ENCODE measurements at places on chromosomes 1 and 21.
A peak's percentile ranks its signal among the peaks of the same experiment; 100 is the strongest.

- no peak for DNase-seq
Observed at GRCh38 chr1:151949371-151950193, 40.3 kb upstream of the THEM4 start.

DNA sequence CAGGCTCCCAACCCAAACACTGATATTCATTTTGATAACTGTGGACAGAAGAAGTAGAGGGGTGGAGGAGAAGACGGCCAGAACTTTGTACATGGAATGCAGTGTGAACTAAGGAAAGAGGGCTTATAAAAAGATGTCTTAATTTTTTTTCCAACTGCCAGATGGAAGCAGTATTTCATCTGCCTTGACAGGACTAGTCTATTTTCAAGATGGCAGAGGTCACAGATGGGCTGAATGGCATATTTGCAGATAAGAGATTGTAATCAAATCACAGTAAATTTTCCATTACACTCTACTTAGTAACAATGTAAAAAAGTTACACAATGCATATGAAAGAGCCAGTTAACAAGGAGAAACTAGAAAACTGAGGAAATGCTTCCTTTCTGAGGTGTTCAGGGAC is 246.8 kb upstream of the FMN2 start:
- DNase-seq: no peak

GRCh38 chr1:58997060-58997411 is 213.2 kb upstream of the JUN start:
- DNase-seq: no peak

DNA sequence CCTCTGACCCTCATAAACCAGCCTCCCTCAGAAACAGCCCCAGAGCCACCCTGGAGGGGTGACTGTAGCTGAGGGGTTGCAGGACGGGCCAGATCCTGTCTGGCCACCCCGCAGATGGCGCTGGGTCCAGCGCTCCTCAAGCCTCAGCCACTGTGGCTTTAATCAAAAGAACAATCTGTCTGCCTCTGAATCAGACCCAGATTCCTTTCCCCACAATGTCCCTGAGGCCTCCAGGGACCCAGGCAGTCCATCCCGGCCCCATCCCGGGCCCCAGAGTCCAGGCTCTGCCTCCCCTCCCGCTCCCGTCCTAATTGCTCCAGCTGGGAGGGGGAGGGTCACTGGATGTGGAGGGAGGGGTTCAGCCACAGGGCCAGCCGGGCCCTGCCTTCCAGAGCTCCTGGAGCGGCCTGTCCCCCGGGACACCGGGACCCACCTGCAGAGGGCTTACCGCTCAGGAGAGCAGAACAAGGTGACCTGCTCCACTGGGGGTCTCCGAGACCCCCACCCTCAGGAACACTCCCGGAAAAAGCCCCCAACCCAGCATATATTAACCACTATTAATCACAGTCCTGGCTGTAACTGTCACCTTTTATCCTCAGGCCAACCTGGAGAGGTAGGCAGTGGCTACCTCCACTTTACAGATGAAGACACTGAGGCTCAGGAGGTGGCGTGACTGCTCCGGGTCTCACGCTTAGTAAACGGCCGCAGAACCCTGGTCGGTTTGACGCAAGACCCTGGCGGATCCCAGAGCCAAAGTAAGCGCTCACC is 836 bp upstream of the FBLIM1 start:
- no peak for DNase-seq

- no peak for DNase-seq
Observed at GRCh38 chr1:226433341-226433720, 25.4 kb upstream of the PARP1 start.

DNA sequence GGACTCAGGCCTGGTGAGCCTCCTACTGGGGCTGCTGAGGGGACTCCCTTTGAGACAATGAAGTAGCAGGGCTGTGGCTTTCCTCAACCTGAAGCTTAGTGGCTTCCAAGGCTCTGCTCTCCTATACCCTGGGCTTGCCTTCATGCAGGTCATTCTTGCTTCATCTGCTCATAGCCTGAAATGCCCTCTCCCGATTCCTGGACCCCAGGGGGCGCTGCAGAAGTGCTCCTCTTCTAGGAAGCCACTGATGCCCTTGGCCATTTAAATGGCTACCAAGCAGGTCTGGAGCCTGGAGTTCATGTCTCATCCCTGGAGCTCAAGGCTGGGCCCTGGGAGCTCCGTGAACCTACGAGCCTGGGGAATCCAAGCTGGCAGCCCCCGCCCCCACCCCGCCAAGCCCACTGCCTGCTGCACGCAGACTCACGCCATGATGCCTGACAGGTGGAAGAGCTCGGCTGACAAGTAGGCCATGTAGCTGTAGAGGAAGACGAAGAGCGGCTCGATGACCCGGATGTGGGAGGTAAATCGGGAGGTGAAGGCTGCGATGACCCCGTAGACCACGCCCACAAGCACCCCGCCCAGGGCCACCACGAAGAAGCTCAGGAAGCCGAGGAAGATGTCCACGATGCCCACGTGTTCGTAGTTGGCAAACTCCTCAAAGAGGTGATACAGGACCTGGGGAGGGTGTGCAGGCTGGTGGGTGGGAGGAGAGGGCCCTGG is 45.7 kb downstream of the SLC9A1 start:
- DNase-seq: peak; percentile 77

DNA sequence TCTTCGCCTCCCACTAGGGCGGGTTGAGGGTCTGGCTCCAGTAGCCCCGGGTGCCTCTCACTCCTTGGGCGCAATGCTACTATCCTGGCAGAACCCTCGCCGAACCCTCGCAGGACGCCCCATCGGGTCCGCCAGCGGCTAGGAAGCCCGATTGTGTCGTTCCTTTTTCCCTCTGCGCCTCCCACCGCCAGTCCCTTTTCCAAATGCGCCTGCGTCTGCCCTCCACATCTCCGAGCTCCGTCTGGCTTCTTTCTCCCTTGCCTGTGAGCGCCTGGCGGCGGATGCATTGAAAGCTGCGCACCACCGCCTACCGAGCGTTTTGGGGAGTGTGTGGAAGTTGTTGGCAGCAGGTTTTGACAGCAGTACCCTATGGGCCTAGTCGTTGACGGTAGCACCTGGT is 1.0 kb upstream of the DIRAS3 start:
- DNase-seq: no peak

DNA sequence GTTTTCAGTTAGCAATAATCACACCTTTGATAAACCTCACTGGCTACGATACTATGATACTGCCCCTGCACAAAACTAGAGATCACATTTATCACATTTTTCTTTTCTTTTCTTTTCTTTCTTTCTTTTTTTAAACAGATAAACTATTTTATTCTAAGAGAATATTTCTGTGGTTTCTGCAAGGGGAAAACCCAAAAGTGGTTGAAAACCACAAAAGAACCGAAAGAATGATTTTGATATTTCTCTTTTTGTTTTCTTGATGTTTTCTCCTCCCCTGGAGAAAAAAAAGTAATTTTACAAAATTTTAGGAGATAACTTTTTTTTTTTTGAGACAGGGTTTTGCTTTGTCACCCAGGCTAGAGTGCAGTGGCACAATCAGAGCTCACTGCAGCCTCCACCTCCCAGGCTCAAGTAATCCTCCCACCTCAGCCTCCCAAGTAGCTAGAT is 18.4 kb upstream of the FRRS1 start:
- DNase-seq: no peak

DNA sequence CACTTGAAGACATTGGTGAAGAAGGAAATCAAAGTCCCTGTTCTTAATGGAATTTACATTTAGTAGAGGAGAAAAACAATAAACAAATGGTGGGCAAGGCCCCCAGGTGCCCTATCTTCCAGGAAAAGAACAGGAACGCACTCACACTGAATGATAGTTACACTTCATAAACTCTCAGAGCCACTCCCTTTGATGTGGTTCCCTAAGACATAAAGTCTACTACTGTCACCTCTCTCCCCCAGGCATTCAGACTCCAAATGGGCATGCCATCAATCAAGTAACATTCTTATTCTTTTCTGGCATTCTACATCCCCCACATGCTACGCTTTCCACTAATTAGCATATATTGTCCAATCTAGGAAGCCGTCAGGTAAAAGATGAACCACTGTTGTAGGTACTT is 36.6 kb upstream of the PIGC start:
- no peak for DNase-seq

DNA sequence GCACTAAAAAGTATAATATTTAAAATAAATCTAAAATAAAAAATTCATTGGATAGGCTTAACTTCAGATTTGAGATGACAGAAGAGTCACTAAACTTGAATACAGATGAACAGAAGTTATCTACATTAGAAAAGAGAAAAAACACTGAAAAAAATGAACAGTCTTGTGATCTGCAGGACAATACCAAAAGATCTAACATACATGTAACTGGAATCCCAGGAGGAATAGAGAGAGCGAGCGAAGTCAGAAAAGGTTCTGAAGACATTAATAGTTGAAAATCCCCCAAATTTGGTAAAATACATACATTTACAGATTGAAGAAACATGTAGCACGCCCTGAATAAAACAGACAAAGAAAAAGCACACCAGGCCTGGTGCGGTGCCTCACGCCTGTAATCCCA is 21.2 kb downstream of the B3GALNT2 start:
- DNase-seq: no peak

DNA sequence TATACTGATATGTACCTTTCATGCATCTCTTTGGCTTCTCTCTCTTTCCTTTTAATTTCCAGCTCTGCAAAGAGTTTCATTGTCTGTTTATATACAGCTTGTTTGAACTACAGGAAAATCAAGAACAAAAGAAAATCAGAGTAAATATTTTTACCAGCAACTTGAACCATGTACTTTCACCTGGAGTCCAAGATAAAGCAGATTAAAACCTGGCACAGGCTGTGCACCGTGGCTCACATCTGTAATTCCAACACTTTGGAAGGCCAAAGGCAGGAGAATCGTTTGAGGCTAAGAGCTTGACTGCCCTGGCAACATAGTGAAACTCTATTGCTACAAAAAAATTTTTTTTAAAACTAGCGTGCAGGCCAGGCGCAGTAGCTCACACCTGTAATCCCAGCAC is 27.6 kb downstream of the DNAJC8 start:
- no peak for DNase-seq

- no peak for DNase-seq
Observed at GRCh38 chr1:91804546-91805023, 81.4 kb downstream of the TGFBR3 start.

DNA sequence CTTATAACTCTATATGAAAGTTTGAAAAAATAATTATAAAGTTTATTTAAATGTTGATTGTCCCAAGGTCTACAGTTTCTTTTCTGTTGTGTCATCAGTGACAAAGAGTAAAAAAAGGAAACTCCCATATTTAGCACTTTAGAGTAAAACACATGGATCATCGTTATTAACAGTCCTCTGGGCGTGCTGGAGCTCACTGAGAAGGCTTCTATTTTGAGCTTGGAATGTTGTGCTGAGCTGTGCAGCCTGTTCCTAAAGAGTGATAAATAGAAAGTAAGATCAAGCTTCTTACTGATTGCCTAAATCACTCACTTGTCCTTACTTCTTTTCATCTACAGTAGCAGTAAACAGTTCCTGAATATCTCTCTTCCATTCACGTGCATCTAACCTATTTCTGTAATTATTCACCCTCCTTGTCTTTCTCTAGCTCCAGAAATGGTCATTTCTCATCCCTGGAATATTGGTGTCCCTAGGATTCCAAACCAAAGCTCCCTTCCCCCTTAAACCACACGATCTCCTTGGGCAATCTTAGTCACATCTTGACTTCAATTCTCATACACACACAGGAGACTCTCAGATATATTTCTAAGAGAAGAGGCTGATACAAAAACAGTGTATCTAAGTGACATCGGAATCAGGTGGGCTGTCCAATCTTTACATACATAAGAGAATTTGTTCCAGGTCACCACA is 11.9 kb downstream of the GBP5 start:
- DNase-seq: peak; percentile 92

DNA sequence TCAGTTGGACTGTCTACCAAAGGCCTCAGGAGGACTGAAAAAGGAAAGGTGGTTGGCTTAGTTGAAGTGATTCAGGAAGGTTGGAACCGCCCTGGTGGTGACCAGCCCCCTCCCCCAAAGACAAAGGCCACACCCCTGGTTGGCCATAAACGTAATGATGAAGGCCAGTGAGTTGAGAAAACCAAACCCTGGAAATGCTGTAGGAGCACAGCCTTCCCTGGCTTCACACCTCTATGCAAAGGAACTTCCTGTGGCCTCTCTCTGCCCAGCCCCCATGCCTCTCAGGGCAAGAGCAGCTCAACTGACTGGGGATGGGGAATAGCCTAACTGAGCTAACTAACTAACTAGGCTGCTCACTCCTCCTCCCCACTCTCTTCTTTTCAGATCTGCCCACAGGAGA is 90.4 kb downstream of the NPHP4 start:
- no peak for DNase-seq

GRCh38 chr1:224696891-224697765 is 81.0 kb downstream of the CNIH3 start:
- DNase-seq: peak; percentile 81

DNA sequence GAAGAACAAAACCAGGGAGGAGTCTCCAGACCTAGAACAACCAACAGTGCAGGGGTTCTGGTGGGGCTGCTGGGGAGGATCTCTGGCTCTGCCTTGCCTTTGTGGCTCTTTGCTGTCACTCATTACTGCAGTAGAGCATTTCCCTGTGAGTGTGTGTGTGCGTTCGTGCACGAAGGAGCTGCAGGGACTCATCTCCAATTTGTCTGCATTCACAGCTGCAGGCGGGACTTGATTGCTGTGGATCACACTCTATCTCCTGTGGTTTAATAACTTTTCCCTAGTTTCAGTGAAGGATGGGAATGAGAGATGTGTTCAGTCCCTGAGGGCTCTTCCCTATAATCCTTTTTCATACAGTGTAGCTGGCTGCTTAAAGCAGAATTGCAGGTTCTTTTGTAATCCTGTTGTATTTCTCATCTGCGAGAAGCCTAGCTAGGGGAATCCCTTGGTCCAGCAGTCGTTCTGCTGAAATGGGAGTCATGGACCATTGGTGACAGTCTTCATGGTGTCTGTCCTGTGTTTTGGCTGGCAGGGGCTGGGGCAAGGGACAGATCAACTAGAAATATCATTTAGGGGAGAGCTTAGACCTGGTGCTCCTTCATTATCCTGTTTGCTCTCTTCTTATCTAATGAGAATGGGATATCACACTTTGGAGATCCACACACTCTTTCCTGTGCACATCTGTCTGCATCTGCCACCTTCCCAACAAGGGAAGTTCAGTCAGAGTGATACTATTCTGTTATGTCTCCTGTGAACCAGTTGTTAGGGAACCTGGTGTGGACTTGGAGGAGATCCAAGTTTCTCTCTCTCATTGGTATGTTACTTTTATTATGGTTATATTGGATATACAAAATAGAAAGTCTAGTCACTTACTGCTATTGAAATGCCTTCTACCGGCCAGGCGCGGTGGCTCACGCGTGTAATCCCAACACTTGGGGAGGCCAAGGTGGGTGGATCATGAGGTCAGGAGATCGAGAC is 3.0 kb downstream of the PCP4L1 start:
- no peak for DNase-seq

- no peak for DNase-seq
Observed at GRCh38 chr1:169298441-169298840, 69.2 kb downstream of the NME7 start.

- no peak for DNase-seq
Observed at GRCh38 chr1:246860401-246860800, 71.3 kb downstream of the AHCTF1 start.

All from suppressor macrophage treated with lipopolysaccharide for 1 hour (primary cell).